ENCODE measurements at places on chromosomes 3 and 15.

DNA sequence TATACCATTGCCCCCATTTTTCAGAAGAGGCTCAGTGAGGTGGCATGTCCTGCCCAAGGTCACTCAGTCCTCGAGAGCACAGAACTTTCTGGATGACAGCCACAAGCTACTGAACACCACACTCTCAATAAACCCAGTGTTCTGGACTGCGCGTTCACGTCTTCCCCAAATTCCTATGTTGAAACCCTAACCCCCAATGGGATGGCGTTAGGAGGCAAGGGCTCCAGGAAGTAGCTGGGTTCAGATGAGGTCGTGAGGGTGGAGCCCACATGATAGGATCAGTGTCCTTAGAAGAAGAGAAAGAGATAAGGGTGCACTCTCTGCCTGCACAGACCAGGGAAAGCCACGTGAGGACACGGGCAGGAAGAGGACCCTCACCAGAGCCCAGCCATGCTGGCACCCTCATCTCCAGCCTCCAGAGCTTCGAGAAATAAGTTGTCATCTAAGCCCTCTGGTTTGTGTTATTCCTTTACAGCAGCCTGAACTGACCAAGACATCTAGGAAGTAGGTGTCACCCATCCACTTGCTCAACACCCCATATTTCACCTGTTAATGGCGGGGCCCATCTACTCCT lies 324.0 kb downstream of the UACA start:
- DNase-seq, result no peak

- no peak for DNase-seq
Observed at GRCh38 chr15:81052046-81052445, 51.3 kb downstream of the TLNRD1 start.

- DNase-seq, result no peak
Observed at GRCh38 chr3:56851966-56852884, 50.5 kb upstream of the ARHGEF3 start.

DNA sequence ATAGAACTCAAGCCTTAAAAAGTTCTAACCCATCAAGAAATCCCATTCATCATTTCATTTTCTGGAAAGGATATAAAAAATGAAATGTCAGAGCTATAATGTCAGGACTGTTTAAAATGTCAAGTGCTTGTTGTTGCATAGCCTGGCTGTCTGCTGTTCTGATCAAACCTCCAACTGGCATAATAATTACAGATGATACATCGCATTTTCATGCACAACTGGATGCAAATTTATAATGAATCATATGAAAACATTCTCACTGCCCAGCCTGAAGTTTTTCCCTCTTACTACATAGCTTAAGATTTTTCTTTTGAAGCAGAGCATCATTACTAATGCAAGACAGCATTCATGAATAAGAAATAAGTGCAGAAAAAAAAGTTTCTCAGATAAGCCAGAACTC lies 46.5 kb downstream of the GUCA1C start:
- DNase-seq, result no peak

GRCh38 chr3:130894130-130894985 lies 474 bp downstream of the ATP2C1 start:
- DNase-seq, result peak; percentile 34

DNA sequence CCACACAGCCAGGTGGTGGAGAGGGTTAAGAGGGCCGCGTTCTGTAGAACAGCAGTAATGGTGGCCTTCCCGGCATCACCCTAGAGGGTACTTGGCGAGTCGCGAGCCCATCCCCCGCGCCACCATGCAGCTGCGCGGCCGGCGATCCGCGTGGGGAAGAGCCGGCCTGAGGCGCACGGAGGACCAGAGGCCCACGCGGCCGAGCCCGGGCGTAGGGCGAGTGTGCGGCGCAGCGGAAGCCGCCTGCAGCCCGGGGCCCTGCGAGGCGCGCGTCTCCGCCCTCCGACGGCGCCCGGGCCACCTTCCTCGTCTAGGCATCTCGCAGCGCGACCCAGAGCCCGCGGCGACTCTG lies 423 bp downstream of the TKT start:
- DNase-seq, result no peak

- no peak for DNase-seq
Observed at GRCh38 chr15:59420108-59420507, 17.9 kb upstream of the FAM81A start.

- no peak for DNase-seq
Observed at GRCh38 chr3:151067158-151067557, 18.3 kb upstream of the MED12L start.

DNA sequence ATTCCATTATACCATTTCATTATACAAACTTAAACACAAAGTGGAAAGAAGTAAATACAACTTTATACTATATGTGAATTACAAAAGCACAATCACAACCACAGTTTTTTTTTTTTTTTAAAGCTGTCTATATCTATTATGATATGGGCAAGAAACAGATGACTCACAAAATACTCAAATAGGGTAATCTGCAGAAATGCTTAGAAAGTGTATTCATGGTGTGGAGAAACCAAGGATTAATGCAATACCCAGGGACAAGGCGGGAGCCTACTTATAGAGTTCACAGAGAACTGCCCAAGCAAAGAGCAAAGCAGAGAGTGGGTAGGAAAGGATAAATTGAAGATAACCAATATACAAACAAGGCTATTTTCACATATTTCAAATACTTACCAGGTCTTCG lies 332.0 kb downstream of the FHIT start:
- no peak for DNase-seq

GRCh38 chr15:85451099-85451700 lies 70.8 kb downstream of the AKAP13 start:
- DNase-seq, result no peak

DNA sequence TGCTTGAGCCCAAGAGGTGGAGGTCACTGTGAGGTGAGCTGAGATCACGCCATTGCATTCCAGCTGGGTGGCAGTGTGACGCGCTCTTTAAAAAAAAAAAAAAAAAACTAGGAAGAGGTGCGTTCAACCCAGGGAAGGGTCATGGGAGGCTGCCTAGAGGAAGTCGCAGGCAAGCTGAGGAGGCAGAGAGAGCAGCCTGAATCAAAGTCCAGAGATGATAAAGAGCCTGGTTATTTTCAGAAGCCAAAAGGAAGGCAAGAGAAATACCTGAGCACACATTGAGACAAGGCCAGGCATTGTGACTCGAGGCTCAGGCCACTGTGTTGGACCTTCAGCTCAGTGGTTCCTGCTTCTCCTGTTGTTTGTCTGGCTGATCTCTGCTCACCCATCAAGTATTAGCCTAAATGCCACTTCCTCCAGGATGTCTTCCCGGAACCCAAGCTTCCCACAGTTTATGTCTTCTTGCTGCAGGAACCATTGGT lies 16.1 kb upstream of the GCNT3 start:
- DNase-seq, result no peak

- DNase-seq, result no peak
Observed at GRCh38 chr3:15815696-15816095, 17.9 kb upstream of the ANKRD28 start.

DNA sequence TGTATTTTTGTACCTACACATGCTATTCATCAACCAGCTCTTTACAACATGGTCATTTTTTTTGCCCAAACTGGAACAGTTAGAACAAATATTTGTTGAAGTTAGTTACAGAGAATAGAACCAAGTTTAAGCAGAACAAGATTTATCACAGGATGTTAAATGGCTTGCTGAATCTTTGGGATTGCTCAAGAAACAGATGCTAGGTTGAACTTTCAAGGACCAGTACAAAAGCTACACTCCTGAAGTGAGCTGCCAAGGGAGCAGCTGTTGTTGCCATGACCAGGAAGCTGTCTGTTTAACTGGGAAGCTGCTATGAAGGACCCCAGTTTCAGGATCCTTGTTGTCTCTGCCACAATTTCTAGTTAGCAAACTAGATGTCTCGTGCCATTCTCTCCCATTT lies 53.7 kb downstream of the ZIC1 start:
- DNase-seq, result no peak

- DNase-seq, result peak; percentile 1
Observed at GRCh38 chr3:3110299-3110630, at the start of gene IL5RA. IL5RA (minus strand) TSS chr3:3110374; CDS start chr3:3104984, 5,390 bp downstream.

DNA sequence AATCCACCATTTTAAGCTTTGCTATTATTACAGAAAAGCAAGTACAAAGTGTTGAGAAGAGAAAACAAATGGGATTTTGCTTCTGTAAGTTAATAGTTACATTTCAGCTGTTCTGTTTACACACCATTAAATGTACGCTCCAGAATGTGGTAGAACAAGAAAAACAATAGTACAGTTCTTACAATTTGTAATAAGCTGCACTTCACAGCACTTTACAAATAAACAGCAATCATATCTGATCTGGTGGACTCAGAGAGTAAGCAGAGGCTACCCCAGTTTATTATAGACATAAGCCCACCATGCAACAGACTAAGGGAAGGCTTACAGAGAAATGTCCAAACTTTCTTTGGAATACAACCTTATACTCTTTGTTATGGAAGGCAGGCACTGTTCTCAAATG lies 126.4 kb downstream of the OXSM start:
- DNase-seq, result no peak

- DNase-seq, result peak; percentile 16
Observed at GRCh38 chr3:116770815-116771450, 61.4 kb downstream of the TUSC7 start.

- DNase-seq, result no peak
Observed at GRCh38 chr15:80662129-80662528, 33.0 kb upstream of the ABHD17C start.

- no peak for DNase-seq
Observed at GRCh38 chr3:170180079-170180907, 1.2 kb downstream of the PHC3 start.

GRCh38 chr3:52490939-52491526 lies 4.1 kb upstream of the STAB1 start:
- DNase-seq, result no peak

DNA sequence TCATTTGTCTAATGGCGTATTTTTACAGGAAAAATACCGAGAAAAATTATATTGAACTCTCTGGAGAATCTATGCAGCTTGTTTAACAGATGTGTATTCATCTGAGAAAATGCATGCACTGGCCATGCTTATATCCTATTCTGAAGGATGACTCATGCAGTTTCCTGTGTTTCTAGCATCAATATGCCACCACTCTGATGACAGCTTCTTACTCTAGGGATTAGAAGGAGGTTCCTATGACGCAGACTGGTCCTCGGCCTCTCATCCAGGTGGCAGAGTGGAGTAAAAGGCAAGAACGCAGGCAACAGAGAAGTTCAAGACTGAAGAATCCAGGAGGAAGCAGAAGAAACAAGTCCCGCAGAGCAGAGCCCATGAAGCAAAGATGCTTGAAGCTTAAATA lies 910.0 kb upstream of the ROBO1 start:
- no peak for DNase-seq

DNA sequence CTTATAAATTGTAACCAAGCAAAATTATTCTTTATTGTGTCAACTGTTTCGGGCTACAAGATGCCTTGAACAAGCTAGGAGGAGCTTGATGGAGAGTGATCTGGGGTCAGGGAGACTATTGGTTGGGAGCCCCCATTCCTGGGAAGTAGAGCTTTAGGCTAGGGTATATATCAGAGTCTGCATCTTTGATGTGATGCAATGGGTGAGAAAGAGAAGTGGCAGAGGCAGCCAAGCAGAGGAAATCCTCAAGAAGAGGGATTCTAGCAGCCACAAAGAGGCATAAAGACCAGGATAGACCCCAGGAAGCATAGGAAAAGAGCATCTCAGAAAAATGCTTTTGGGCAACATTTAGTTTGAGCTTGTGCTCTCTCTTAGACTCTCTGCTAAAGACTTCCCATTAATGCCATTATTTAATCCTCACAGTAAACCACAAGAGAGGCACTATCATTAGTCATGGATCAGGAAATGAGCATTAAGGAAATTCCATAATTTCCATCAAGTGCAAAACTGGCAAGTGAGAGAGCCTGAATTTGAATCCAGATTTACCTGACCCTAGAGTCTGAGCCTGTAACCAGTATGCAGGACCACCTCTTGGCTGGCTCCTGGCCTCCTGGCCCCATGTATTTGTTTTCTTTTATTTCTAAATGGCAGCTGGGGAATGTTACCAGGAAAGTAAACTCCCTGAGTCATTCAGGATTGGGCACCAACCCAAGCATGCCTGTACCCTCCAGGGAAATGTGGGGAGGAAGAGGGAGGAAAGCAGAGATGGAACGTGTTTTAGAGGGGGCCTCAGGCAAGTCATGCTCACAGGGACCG lies 118.7 kb downstream of the RPL22L1 start:
- no peak for DNase-seq

- DNase-seq, result no peak
Observed at GRCh38 chr3:94293793-94294195, 230.9 kb downstream of the NSUN3 start.

DNA sequence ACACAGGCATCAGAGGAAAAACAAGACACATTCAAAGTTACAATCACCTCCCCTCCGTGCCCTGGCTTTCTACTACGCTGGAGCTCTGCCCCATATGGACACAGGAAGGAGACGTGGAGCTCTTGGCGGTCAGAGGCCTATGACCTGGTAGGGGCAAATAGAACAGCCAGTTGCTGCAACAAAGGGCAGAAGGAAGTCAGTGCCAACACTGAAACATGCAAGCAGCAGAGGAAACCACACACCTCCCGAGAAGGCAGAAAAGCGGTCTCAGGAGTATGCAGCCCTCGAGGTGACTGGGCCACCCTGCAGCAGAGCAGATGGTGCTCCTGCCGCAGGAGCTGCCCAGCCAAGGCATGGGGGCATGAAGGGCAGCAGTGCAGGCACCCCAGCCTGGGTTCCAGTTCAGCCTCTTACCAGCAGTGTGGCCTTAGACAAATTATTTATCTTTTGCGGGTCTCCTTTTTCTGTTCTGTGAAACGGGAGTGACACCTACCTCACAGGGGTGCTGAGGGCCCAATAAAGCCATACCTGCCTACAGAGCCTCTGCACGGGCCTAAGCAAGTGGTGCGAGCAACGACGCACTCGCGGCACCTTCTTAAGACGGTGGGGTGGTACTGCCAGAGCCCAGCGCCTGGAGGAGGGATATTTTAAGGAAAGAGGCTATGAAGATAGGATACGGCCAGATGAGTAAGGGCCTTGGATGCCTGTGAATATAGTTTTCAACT lies 8.6 kb downstream of the ZXDC start:
- no peak for DNase-seq

DNA sequence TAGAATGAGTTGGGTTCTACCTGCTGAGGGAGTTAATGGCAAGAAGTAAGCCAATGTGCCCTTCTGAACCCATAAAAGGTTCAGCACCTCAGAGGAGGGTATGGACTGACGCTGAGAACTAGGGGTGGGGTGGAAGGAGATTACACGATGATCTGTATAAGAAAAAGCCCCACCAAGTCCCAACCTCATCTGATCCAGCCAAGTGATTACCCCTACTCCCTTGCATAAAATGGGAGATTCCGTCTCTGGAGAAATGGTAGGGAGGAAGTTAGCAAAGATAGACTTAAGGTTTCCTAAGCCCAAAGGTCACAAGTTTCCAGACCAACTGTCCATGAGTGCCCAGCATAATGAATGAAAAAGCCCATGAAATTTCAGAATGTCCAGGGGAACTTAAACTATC lies 7.1 kb upstream of the DVL3 start:
- no peak for DNase-seq

DNA sequence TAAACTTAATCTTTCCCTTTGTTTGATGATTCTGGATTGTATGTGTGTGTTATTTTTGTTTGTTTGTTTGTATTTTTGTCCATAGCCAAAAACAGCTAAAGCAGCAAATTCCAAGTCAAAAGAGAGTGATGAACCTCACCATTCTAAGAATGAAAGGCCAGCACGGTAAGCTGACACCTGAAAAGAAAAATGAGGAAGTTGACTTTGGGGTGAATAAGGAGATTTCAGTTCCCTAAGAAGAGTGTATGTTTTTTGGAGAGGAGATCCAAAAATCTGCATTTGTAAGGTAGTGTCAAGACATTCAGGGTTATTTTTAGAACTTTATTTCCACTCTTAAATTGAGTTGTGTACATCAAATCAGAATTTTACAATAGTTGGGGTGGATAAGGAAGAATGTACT lies 52.3 kb upstream of the UTS2B start:
- DNase-seq, result no peak

All from activated CD4-positive, alpha-beta T cell treated with anti-CD3 and anti-CD28 coated beads, Interleukin-2, amount 50 U/mL, for 1 hour (primary cell).